ENCODE measurements at places on chromosomes 1 and 21. TPM values are rescaled to one million over a fixed set of nuclear protein-coding genes. Genes with fewer than 3 reads are reported as not detected.

- peak; percentile 46 for DNase-seq
Observed at GRCh38 chr1:228166170-228166936, 749 bp downstream of the IBA57 start.

DNA sequence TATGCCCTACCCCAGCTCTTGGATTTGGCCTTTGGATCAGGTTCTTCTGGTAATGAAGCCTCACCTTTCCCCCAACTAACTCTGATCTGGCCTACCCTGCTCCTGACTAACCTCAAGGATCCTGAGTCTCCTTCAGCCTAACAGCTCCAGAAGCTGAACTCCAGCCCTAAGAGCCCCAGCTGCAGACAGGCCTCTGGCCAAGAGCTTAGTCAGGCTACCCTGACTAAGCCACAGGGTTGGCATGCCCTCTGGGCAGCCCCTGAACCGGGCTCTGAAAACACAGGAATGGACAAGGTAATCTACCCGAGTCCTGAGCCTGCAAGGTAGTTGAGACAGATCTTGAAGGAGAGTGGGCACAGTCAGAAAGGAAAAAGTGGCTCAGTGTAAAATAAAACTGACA is 29.4 kb downstream of the COA7 start:
- no peak for DNase-seq

DNA sequence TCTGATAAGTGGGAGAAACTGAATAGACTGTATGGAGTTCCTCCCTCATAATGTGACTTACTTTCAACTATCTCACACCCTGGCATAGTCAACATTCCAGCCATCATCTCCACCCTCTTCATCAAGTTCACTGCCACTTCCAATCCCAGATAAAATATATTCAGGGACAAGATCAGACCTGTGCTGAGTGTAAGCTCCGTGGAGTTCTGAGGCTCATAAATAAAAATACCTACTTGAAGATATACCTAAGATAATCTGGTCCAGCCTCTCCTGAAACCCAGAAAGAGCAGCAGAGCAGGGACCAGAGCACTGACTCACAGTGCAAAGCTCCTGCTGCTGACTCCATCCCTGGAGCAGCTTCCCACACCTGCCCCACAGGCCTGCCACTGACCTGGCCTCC is 1.7 kb upstream of the LCE7A start:
- no peak for DNase-seq

- DNase-seq, result no peak
Observed at GRCh38 chr1:178151831-178152230, 57.9 kb downstream of the RASAL2 start.

GRCh38 chr1:44536357-44537209 is 131.5 kb downstream of the RNF220 start:
- no peak for DNase-seq

DNA sequence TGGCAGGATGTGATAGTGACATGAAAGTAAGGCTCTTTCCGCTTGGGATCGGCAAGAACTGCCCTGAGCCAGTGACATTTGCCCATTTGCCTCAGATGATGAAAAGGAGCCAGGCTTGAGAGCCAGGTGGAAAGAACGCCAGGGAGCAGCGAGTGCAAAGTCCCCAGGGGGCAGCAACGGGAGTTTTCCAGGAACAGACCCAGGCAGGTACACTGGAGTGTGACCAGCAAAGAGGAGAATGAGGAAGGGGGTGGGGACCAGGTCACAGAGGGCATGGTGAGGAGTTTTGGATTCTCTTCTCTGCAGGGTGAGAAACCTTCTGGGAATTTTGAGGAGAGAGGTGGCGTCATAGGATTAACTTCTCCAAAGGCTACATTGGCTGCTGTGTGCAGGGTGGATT is 10.8 kb upstream of the ETS2 start:
- no peak for DNase-seq

GRCh38 chr21:32476661-32477423 is 64.3 kb downstream of the EVA1C start:
- DNase-seq, result no peak

GRCh38 chr1:198472997-198473396 is 67.5 kb downstream of the ATP6V1G3 start:
- no peak for DNase-seq

DNA sequence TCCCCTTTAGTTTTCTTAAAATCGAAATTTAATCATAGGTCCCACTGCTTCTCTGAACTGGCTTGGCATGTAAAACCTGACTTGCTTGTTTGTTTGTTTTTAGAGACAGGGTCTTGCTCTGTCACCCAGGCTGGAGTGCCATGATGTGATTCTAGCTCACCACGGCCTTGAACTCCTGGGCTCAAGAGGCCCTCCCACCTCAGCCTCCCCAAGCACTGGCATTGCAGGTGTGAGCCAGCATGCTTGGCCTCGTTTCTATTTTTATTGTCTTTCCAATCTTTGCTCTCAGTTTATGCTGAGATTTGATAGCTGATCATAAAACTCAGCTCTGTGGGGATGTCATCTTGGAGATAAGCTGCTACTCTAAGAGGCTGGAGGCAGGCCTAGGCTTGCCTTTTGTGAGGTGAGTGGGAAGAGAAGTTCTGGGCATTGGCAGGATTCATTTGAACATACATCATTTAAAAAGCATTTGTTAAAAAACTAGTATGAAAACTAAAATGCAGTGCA is 51.5 kb upstream of the GCLM start:
- DNase-seq, result peak; percentile 70

- no peak for DNase-seq
Observed at GRCh38 chr1:62335656-62336055, 16.4 kb upstream of the KANK4 start.

DNA sequence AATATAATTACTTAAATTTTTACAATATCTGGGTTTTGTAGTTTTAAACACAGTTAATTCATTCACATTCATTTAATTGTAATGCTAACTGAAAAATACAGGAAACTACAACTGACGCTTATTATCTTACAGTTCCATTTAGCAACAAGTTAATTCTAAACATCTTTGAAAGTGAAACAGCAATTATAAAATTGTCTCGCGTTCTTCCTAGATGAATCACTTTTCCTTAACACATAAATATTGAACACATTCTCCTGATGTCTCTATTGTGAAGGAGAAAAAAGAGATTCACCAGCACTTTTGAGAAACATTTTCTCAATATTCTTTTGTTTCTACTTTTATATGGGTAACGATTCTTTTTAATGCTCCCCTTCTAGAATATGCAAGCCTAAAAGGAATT is 6.4 kb downstream of the PTGFR start:
- no peak for DNase-seq

GRCh38 chr1:227747382-227747781 is 12.1 kb downstream of the SNAP47 start:
- DNase-seq, result no peak

Gene AGMAT
- 0.48 TPM for total RNA-seq

Gene CAMK1G
- 0.95 TPM for total RNA-seq

Gene TRNP1
- total RNA-seq, result 7.1 TPM

Gene LCE2B
- not detected for total RNA-seq

Gene AMY1C
- total RNA-seq, result not detected

Gene DISC1
- total RNA-seq, result 32.0 TPM

Gene C4BPA
- 0.95 TPM for total RNA-seq

Gene MATN1
- total RNA-seq, result 0.85 TPM
